ENCODE measurements at places on chromosomes 4 and X.
A peak's percentile ranks its signal among the peaks of the same experiment; 100 is the strongest.

DNA sequence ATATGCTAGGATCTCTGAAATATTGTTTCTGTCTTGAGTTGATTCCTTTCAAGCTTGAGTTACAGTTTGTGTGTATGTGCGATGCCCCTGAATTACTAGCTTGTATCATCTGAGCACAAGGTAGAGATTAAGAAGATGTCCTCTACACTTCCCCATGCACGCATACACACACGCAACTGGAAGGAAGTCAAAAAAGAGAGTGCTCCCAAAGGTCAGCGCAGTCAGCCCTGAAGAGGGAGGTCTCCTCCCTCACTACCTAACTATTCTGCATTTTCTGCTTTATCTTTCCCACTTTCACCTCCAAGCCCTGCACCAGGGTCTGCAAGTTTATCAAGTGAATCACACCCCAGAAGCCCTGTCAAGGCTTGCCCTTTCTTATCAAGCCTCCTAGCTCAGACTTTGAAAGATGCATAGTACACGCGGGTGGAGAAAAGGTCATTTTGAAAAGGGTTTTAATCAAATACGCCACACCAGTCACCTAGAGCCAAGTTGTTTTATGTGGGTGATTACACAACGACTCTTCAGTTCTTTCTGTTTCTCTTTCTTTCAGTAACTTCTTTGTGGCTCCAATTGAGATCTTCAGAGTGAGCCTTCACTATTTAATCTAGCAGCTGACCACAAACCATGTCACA lies 127.7 kb downstream of the ASB9 start:
- DNase-seq, result no peak

GRCh38 chr4:67091673-67092072 lies 453.6 kb downstream of the CENPC start:
- no peak for DNase-seq

DNA sequence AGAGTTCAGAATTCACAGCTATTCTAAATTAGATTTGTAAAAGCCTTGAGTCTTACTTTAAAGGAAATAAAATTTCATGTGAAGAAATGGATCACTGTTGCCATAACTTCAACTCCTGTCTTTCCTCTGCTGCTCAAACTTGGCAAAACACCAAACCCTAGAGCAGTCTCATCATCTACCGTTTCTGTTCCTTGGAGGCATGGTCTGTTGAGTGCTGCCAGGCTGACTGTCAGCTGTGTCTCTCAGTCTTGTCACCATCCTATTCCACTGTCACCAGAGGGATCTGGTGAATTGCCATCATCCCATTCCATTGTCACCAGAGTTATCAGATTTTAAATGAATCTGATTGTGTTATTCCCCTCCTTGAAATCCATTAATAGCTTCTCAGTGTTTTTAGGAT lies 55.6 kb downstream of the STIM2 start:
- DNase-seq, result peak; percentile 48

DNA sequence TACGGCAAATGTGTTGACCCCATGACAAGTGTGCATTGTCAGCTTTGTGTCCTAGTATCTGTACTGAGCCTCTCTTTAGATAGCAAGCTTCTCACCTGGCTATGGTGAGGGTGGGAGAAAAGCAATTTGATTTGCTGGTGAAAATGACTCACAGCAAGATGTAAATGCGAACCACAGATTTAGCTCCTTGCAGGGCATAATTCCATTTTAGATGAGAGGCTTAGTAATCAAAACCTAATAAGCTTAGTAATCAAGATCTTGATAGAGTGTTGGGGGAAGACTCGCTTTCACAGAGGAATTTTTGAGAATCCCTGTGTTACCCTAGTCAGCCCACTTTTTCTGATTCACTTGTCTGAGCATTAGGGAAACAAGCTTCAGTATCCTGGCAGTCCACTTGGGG lies 7.7 kb upstream of the OCIAD2 start:
- no peak for DNase-seq

- no peak for DNase-seq
Observed at GRCh38 chrX:137101273-137101990, 67.6 kb upstream of the GPR101 start.

GRCh38 chr4:71187404-71188155 lies 151.2 kb upstream of the SLC4A4 start:
- DNase-seq, result no peak

DNA sequence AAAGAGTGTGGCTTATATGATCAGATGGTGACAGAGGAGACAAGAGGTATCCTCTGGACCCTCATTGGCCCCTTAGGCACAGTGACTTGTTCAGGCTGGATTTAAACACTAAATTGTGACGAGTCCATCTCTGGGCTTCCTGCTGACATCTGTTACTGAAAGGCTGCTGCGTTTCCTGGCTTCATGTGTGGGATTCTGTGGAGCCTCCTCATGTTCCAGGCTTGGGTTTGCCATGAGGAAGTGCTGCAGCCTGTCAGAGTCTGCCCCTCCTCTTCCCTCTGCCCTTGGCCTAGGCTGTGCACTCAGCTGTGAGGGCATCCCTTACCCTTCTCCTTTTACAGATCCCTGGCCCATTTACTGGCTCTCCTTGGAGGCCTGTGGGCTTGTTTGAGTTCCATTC lies 159.1 kb upstream of the TTC29 start:
- no peak for DNase-seq

GRCh38 chr4:140076307-140076706 lies 77.7 kb downstream of the MAML3 start:
- no peak for DNase-seq

DNA sequence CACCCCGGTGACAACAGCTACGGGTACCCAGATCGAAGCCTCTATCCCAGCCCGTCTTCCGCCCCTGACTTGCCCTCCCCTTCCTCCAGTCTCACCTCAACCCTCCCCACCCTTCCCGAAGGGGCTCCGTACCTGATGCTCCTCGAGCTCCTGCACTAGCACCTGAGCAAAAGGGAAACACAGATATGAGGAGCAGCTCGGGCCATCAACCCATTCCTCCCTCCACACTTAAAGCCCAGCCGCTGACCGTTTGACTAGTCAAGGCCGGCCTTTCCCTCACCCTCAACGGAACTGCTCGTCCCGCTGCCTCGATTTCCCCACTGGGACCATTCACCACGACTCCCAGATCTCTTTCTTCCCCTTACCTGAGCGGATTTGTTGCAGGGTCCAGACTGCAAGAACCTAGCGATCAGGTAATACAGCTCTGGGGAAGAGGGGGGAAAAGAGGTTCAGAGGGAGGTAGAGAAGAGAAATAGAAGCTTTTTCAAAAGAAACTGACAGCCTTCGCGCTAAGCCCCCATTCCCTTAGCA lies 731 bp downstream of the BRWD3 start:
- peak; percentile 73 for DNase-seq

DNA sequence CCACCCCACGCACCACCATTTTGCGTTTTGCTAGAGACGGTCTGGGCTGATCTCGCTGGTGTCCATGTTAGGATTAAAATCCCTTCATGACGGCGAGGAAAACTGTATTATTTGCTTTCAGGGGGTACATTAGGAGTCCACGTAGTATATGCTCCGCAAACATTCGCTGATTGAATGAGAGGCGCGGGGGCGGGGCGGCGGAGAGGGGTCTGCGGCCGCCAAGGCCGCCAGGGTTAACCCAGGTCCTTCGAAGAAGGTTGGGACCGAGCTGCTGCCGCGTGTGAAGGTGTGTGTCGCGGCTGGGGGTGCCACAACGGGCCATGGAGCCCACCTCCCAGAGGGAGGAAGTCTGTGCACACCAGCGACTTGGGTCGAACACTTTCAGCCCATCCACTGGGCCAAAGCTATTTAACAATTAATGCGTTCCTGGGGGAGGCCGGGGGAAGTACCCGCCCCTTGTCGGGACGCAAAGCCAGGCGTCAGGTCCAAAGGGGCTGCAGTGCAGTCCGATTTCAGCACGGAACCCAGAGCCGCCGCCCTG lies 6.4 kb upstream of the PITX2 start:
- DNase-seq, result no peak

DNA sequence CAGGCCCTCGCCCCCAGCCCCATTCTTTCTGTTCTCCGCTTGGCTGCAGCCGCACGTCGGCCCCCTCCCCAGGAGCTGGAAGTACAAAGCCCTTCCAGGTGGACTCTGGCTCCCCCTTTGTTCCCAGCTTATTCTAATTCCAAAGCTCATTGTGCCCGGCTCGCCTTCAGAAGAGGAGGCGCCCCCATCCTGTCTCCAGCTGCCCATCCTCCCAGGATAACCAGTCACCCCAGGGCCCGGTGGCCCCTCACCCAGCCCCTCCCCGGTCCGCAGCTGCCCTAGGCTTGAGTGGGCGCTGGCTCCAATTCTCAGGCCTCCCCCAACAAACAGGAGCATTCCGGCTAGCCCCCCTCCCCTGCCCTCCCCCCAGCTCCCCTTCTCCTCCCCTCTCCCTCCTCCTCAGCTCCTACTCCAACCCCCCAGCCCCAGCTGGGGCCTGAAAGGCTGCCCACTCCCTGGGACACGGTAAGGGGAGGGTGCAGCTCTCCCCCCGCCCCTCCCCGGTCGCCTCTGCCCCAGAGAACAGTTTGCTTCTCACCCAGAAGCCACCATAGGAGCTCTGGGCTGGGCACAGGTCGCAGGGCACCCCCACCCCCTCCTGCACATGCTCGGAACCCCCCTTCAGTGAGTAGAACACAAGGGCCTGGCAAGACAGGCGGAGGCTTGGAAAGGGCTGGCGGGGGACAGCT lies 3.1 kb upstream of the SLC6A8 start:
- DNase-seq, result no peak

GRCh38 chr4:186724864-186725468 lies 1.3 kb upstream of the FAT1 start:
- DNase-seq, result peak; percentile 59

DNA sequence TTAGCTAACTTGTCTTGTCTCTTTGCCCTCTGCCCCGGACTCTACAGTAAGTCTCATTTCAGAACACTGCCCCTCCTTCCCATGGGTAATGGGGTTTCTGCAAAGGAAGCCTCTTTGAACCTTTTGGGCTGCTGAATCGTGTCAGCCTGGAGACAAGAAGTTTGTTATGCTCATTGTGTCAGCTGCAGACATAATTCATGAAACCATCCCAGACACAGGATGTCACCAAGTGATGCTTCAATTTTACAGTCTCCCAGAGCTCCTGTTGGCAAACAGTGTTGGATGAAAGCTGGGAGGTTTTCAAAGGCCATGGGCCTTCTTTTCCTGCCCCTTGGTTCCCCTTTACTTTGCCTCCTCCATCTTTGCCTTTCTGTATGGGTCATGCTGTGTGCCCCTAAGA lies 223.1 kb upstream of the TAPT1 start:
- no peak for DNase-seq

- peak; percentile 56 for DNase-seq
Observed at GRCh38 chrX:92213786-92214185, 434.6 kb downstream of the PCDH11X start.

- DNase-seq, result no peak
Observed at GRCh38 chrX:123590842-123591486, 141.9 kb downstream of the THOC2 start.

DNA sequence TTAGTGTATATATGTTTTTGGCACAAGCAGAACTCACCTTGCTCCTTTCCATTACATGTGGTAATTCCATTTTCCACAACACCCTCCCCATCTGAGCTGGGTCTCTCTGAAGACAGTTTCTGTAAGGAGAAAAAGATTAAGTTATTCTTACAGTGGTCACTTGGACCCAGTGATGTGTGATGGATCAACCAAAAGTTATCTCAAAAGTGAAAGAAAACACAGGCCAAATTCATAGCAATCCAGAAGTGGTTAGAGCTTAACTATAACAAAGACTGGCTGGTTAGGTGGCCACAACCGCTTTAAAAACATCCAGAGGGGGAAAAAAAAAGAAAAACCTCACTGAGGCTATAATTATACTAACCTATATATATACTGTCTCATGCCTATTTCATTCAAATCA lies 123.7 kb downstream of the AFAP1 start:
- no peak for DNase-seq

DNA sequence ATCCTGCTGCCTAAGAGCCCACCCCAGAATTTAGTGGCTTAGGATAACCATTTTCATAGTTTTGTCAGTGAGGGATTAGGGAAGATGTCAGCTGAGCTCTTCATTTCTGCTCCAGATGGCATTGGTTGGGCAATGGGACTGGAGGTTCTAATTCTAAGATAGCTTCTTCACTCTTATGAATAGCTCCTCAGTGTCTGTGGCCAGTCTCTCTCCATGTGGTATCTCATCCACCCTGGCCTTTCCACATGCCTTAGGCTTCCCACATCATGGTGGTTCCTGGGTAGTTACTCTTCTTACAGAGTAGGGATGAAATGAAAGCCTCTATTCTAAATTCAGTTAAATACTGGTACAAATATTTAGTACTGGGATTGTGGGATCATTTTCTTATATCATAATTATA lies 31.3 kb downstream of the REPS2 start:
- no peak for DNase-seq

GRCh38 chrX:107880054-107880610 lies 54.5 kb downstream of the MID2 start:
- DNase-seq, result no peak

GRCh38 chr4:168384437-168385141 lies 66.0 kb upstream of the DDX60 start:
- no peak for DNase-seq

GRCh38 chr4:107996949-107997788 lies 7.5 kb downstream of the HADH start:
- no peak for DNase-seq

DNA sequence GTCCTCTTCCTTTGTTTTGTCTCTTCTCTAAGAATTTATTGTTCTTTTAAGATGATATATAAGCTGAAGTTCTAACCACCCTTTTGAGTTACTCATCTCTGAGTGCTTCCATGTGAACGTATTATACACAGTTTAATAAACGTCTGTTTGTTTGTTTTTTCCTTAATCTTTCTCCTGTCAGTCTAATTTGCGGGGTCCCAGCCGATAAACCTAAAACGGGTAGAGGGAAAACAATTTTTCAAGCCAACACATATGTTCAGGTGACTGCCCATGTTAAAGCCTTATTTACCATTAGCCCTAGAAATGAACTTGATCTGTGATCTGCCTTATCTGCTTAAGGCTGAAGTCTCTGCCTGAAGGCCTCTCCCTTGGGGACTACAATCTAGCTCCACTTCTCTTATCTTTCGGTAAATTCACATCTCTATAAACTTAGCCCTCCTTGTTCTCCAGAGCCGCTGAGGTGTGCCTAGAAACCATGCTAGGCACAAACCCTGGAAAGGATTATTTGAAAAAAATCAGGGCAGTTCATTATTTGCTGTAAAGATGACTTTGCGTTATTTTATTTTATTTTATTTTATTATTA lies 158.8 kb downstream of the CAMK2D start:
- DNase-seq, result no peak

Measured in NCI-H69 (cell line).